Uterine smooth muscle cell (primary cell): ENCODE measurements at places on chromosomes 4 and X. TPM values are rescaled to one million over a fixed set of nuclear protein-coding genes. Genes with fewer than 3 reads are reported as not detected.

KLHL34 gene
- under 0.01 TPM in 1 of 2 replicates, not detected in the other for total RNA-seq

MAGED4B gene
- total RNA-seq, result 19.7 and 41.5 TPM in 2 replicates

CISD2 gene
- total RNA-seq, result 30.2 and 33.4 TPM in 2 replicates

EDA2R gene
- total RNA-seq, result 12.6 and 17.9 TPM in 2 replicates

SPANXD gene
- not detected in 2 replicates for total RNA-seq

XAGE1A gene
- total RNA-seq, result not detected in 2 replicates

KLKB1 gene
- not detected in 2 replicates for total RNA-seq

RUFY3 gene
- 67.7 and 97.8 TPM in 2 replicates for total RNA-seq

DDIT4L gene
- total RNA-seq, result 9.2 and 11.3 TPM in 2 replicates

SMIM10 gene
- total RNA-seq, result 5.4 and 5.9 TPM in 2 replicates

AR gene
- total RNA-seq, result 9.4 and 16.6 TPM in 2 replicates

PAK3 gene
- total RNA-seq, result 1.3 and 2.9 TPM in 2 replicates

POU3F4 gene
- not detected in 2 replicates for total RNA-seq

TCEANC gene
- total RNA-seq, result 2.7 and 3.2 TPM in 2 replicates

CXorf66 gene
- not detected in 2 replicates for total RNA-seq

SYP gene
- 0.12 and 0.33 TPM in 2 replicates for total RNA-seq

MAGEE1 gene
- total RNA-seq, result 1.1 and 1.6 TPM in 2 replicates

PCDH18 gene
- 82.2 and 116 TPM in 2 replicates for total RNA-seq

ING2 gene
- 8.6 and 19.6 TPM in 2 replicates for total RNA-seq

SPANXN4 gene
- total RNA-seq, result not detected in 2 replicates

TMPRSS11A gene
- total RNA-seq, result not detected in 2 replicates

JADE3 gene
- total RNA-seq, result 3.0 and 4.6 TPM in 2 replicates
